Psoas muscle (tissue), 8 donors: ENCODE measurements at places on chromosomes 13 and 19.
A peak's percentile ranks its signal among the peaks of the same experiment; 100 is the strongest.

GRCh38 chr19:3098515-3099346, 4.6 kb downstream of the GNA11 start:
- peak; percentile 74 for DNase-seq

GRCh38 chr19:46493236-46494145, 2.2 kb downstream of the PNMA8B start:
- peak; percentile 71 for DNase-seq

- DNase-seq, result no peak
These were observed 75.6 kb upstream of the TM9SF2 start for GRCh38 chr13:99425485-99426341.

GRCh38 chr19:8001995-8002849, 3.2 kb downstream of the ELAVL1 start:
- peak; percentile 80 for DNase-seq

GRCh38 chr13:107067381-107067780, 499.4 kb upstream of the ARGLU1 start:
- no peak for DNase-seq

GRCh38 chr19:44754750-44755080, 6.2 kb downstream of the BCL3 start:
- DNase-seq, result no peak

DNA sequence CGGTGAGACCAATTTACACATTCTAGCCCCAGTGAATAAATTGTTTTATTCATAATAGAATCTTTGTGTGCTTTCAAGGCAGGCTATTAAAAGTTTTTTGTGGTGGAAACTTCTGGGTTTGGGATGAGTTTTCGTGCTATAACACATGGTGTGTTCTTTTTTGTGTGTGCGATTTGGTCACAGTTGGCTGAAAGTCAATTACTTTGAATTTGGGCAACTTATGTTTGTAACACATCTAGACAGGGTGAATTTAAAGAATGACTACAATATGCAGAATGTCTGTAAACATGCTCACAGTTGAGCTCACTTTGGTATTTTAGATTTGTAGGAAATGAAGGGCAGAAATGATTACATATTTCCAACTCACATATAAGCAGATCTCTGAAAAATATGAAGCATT, 307.1 kb downstream of the OXGR1 start:
- no peak for DNase-seq

- DNase-seq, result no peak
These were observed 63.3 kb downstream of the MBNL2 start for GRCh38 chr13:97285221-97285955.

DNA sequence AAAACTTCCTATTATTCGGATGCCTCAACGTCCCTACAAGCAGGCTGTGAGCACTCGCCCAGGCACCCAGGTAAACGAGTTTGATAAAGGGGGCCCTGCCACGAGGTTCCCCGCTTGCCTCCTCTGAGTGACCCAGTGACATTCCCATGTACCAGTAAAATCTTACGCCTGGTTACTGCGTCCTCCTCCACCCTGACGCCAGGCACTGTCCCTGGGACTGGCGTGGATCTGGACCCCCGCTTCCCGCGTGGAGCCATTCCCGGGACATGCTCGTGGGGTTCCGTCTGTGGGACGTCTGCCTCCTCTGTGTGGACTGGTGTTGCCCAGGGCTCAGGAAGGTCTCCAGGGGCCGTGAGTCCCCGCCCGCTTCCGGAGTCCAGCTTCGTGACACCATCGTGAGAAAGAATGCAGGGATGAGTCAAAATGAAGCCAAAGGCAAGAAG, 407 bp upstream of the ZNF550 start:
- peak; percentile 46 for DNase-seq

DNA sequence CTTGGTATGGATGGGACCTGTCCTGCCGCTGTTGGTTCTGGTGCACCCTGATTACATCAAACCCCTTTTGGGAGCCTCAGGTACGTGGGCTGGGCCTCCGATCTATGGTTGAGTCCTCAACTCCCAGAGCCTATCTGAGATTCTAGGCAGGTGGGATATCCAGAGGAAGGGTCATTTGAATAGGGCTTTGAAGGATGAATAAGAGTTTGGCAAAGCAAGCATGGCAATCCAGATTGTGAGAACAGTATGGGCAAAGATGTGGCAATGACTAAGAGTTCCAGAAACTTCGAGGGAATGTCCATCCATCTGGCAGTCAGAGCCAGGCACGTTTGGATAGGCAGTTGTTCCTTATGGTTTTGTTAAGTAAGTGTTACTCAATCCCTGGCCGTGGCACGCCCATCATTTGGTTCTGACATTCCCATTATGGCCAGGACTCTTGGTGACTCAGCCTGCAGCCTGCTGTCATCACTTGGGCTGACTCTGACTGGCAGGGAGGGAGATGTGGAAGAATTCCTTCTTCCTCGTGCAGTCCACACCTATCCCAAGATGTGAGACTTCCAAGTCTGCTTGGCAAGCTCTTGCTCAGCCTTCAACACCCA, 21.5 kb downstream of the CYP4F22 start:
- DNase-seq, result no peak

GRCh38 chr19:43616954-43617353, 2.5 kb downstream of the ZNF428 start:
- DNase-seq, result no peak

GRCh38 chr13:33099860-33100259, 83.6 kb downstream of the KL start:
- DNase-seq, result no peak

DNA sequence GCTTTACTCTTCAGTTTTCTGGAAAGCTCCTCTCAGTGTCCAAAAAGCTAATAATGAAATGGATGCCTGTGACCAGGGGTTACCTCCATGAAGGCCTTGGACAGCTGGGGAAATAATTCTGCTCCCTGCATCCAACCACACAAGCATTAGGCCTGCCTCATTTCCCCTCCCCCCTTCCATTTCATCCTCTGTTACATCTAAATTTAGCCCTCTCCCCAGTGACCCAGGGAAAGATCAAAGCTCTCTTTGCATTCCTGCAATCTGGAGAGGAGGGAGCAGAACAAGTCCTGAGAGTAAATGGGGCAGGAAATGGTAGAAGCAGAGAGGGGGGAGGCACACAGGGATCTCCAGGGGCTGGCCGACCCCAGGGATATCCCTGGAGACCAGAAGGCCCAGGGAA, 452.7 kb downstream of the TSHZ3 start:
- DNase-seq, result no peak

DNA sequence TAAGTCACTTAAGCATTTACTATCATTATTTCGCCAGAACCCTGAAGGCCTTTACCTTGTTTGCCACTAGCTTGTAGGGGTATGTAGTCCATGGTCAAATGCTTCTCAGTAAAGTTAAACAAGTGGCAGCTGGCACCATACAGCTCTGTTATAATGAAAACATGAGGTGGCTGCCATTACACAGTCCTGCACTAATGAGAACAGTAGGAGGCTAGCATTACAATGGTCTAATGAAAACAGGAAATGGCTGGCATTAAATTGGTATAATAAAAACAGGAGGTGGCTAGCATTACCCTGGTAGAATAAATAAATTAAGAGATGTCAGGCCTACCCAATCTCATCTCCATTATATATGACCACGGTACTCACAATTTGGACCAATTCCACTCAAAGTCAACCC, 107.5 kb downstream of the PCDH17 start:
- DNase-seq, result no peak

GRCh38 chr19:58150328-58150921, at the start of gene ZNF329:
Gene ZNF329 (minus strand): TSS chr19:58150789. CDS start chr19:58129503, 21,286 bp downstream.
- DNase-seq, result peak; percentile 84

DNA sequence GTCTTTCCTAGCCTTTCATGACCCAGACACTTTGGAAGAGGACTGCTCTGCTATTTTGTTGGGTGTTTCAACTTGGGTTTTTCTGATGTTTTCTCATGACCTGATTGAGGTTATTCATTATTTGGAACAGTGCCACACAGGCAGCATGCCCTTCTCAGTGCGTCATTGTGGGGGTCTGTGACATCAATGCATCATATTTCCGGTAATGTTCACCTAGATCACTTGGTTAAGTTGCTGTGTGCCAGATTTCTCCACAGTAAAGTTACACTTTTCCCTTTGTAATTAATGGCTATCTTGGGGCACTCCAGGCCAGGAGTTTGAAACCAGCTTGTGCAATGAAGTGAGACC, 124.4 kb downstream of the SIPA1L3 start:
- DNase-seq, result no peak

DNA sequence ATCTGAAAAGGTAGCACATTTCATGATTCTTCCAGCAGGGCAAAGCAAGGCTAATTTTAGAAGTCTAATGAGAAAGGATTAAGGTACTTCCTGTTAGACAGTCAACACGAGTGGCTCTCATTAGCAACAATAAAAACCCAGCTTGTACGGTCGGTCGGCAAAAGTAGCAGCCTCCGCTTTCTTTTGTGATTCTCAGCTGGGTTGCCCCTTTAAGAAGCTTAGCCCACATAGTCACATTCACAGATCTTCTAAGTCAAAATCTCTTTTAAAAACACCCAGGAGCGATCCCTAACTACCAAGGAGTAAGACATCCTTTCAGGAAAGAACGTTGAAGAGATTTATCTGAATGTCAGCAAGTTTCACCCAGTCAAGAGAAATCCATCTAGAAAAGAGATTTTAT, 684.8 kb downstream of the DIAPH3 start:
- DNase-seq, result no peak

- peak; percentile 89 for DNase-seq
These were observed at the start of gene R3HDM4 for GRCh38 chr19:913080-913748. Gene R3HDM4 (minus strand): TSS chr19:913219. CDS start chr19:913157, 62 bp downstream.

DNA sequence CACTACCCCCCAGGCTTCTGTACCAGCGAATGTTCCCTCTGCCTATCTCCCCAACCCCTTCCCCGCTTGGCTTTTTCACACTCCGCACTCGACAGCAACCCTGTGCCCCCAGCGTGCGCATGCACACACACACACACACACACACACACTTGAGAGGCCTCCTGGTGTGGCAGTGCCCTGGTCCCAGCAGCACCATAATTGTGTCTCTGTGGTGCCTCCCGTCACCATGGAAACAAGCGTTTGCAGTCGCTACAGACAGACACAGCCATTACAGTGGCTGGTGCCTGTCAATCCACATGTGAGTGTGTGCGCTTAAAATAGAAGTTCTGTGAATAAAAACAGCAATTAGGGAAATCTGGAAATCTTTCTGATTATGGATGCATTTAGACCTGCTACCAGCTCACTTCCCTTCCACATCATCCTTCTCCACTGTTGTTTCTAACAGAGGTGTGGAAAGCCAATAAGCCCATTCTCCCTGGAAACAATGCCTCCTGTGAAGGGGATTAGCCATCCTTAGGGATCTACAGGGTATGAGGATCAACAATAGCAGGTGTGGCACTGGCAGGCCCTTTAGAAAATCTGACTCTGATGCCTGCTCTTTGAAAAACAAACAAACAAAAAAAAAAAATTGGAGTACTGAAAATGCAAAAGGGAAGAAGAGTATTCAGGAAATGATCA, 146.3 kb downstream of the DCLK1 start:
- no peak for DNase-seq

GRCh38 chr13:111076155-111077013, 38.7 kb upstream of the ARHGEF7 start:
- DNase-seq, result no peak

- no peak for DNase-seq
These were observed 49.8 kb upstream of the ESD start for GRCh38 chr13:46846726-46847125.
